ENCODE measurements at places on chromosomes 6 and 20.

DNA sequence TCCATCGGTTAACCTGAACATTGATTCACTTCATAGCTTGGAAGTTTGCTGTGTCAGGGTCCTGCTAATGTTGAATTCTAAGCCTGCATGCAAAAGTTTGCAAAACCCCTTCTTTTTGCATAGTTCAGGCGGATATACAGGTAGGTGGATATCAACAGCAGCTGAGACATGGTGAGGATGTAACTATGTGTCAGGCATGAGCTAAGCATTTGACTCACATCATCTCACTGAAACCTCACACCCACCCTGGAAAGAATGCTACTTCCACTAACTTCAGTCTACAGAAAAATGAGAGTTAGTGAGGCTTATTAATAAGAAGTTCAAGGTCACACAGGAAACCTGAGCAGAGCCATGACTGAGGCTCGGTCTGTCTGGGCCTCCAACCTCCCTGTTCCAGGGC is 276.9 kb downstream of the BMP7 start:
- DNase-seq: no peak

DNA sequence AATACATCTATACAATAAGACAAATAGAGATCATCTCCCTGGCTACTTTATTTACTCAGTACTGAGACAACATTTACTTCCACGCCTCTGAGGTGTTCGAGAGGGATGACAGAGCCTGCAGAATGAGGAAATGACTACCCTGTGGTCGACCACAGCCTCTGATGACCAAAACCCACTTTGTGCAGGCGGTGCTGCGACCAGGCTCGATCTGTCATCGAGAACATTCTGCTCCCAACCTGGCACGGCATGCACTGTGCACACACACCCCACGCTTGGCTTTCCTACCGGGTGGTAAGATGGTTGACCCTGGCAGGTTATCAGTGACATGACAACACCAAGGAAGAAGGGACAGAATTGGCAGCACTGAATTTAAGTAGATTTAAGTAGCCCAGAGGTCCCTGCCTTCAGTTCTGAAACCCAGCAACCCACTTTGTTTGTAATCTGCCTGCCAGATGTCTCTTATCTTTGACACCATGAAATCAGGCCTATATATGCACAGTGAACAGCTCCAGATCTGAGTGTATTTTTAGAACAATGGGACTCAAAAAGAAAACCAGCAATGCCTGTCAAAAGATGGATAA is 42.6 kb downstream of the TTI1 start:
- DNase-seq: no peak

DNA sequence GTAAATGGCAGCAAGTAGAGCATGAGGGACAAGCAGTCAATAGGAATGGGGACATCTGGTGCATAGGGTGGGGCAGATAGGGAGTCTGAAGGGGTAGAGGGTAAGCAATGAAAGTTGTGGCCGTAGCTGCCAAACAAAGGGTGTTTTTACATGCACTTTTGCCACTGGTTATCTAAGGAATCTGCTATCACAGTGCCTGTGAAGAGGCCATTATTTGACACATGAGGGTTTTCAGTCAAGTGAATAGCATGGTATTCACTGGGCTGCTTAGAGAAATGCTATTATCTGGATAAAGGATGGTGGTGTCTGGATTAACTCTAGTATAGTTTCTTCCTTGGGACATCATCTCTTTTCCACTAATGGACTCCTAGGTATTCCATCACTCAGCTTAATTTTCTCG is 118.2 kb downstream of the CARMIL1 start:
- DNase-seq: no peak

- no peak for DNase-seq
Observed at GRCh38 chr20:20608041-20608440, 104.4 kb downstream of the RALGAPA2 start.

DNA sequence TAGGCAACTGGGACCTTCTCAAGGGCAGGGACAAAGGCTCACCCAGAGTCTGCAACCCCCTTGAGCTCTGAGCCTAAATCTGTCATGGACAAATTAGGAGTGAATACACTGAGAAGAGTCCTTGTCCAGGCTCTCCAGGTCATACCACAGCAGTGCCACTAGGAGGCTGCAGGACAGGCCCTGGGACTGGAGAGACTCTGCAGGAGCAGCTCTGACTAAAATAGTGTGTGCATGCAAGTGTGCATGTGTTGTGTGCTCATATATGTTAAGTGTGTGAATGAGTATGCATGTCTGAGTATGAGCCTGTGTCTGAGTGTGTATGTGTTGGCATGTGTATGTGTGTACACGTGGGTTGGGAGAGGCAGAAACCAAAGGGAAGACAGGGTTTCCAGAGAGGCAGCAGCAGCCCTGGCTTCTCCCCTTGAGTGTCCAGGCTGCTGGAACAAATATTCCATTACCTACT is 27.1 kb downstream of the MRPL14 start:
- peak; percentile 44 for DNase-seq

DNA sequence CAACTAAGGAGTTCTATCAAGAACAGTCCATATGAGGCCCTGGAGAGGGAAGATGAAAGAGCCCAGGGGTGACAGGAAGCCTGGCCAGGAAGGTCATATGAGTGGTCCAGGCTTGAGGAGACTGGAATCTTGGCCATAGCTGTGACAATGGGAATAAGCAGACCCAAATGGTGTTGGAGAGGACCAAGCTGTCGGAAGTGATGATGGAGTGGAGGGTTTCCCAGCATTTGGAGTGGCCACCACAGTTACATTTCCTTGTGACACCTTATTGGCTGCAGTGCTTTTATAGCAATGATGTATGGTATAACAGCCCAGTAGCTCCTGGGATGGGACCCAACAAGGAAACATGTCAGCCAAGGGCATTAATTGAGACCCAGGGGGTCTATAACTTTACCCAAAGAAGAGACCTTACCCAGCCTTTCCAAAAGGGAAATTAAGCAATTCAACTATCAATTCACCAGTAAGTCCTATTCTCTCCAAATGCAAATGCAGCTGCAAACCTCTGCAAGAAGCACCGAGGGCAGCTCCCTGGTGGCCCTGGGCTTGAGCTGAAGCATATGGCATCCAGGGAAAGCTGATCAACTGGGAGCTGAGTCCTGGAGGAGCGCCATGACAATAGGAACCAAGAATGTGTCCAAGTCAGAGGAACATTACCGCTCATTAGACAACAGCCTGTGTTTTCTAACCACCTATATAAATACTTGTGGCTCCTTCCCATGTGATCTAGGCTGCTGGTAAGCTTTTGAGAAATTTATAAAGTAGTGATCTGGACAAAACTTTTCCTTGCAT is 219.4 kb downstream of the SOD2 start:
- no peak for DNase-seq

DNA sequence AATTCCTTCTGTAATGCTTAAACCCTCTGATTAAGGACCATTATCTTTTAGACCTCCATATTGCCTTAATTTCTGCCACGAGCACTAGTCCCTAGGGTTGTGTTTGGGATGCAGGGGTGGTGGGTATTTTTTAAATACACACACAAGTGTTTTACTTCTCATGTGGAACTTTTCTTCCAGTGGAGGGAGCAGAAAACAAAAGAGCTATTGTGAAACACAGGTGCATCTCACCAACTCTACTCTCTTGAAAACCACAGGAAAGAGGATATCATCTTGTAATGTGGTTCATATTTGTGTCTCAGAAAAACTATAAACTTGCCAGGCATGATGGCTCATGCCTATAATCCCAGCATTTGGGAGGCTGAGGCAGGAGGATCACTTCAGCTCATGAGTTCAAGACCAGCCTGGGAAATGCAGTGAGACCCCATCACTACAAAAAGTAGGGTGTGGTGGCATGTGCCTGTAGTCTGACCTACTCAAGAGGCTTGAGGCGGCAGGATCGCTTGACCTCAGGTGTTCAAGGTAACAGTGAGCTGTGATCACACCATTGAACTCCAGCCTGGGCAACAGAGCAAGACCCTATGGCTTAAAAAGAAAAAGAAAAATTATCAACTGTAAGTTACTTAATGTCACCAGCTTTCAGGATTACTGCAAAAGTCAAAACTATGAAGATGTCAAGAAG is 37.3 kb downstream of the MRS2 start:
- no peak for DNase-seq

DNA sequence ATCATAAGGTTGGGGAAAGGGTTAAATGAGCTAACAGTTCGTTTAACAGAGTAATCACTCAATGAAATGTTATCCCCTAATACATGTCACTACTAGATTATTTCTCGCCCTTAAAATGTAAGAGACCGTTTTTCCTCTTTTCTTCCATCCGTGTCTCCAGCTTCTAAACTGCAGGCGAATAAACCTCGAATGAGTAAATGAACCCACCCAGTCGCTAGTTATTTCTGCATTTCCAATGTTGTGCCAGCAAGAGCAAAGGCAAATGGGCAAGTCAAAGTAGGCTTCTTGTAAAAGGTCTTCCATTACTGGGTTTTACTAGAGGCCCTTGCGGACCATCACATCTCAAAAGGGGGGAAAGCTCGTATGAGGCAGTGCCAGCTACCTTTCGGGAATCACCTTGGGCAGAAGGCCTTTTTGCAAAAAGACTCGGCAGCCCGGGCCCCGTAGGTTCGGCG is 400 bp upstream of the SMAP1 start:
- no peak for DNase-seq

- DNase-seq: no peak
Observed at GRCh38 chr20:63123331-63123741, 92.6 kb downstream of the YTHDF1 start.

DNA sequence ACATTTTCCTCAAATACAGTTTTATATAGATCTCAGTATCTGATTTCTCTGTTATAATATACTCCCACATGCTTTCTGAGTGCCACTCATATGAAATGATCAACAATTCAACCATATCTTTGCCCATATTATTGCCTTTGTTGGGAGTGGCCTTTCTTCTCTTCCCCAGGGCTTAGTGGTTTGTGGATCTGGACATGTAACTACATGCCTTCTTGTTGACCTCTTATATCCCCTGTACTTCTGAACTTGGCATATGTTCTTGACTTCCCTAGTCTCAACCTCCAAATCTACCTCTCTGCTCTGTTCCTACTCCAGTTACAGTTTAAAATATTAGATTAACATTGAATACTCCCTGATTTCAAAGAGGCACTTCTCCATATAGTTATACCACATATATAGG is 34.3 kb upstream of the PRIM2 start:
- DNase-seq: no peak

GRCh38 chr6:149046822-149047246 is 270.7 kb upstream of the TAB2 start:
- no peak for DNase-seq

- DNase-seq: no peak
Observed at GRCh38 chr6:3900744-3901336, 51.7 kb downstream of the FAM50B start.

- DNase-seq: no peak
Observed at GRCh38 chr6:170025341-170025911, 265.5 kb downstream of the DLL1 start.

DNA sequence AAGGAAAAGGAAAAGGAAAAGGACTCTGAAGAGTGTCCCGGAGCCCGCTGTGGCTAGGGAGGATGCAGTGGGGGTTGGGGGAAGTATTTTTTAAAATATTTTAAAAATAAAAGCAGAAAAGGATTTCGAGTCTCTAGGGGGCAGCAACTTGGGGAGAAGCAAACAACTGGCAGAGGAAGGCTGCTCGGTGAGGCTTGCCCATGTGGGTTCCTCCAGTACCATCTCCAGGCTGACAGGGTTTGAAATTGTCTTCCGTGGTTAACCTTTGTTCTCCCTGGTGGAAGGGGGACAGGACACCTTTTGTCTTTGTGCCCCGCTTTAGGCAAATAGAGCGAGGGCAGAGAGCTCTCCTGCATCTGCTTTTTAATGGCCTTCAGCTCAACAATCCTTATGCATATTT is 60.4 kb upstream of the SNX9 start:
- DNase-seq: no peak

GRCh38 chr6:10331334-10331968 is 83.4 kb downstream of the TFAP2A start:
- DNase-seq: no peak

DNA sequence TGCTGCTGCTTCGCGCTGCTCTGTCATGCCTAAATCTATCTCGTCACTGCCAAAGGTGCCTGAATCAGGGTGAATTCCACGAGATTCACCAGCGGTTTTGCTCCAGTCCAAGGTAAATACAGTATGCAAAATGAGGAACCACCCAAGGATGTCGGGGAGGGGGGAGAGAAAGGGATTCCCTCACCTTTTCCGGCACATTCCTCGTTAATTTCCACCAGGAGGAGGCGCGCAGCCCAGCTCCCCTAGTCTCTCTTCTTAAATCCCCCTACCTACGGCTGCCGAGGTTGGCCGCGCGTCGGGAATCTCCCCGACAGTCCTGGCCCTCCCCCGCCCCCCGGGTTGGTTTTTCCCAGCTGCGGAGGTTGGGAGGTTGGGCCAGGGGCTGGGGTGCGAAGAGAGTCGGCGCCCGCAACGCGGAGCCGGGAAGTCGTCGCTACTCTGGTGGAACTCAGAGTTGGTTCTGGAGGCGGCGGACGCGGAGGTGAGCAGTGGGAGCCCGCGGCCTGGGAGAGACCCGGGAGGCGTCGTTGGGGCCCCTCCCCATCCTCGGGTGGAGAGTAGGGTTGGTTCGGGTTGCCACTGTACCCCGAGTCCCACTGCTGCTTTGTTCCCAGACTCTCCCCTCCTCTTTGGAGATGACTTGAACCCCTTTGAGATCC is at the start of gene TPBG:
TSS of gene TPBG (plus strand) at position 390 of the 659 bp plus-strand sequence. CDS start 1,145 bp downstream, outside the sequence.
- peak; percentile 69 for DNase-seq

GRCh38 chr20:5586720-5587119 is 163.5 kb upstream of the SHLD1 start:
- DNase-seq: no peak

- no peak for DNase-seq
Observed at GRCh38 chr6:135617222-135617621, 119.7 kb upstream of the AHI1 start.

GRCh38 chr20:56788041-56788670 is 159.1 kb downstream of the TFAP2C start:
- no peak for DNase-seq

DNA sequence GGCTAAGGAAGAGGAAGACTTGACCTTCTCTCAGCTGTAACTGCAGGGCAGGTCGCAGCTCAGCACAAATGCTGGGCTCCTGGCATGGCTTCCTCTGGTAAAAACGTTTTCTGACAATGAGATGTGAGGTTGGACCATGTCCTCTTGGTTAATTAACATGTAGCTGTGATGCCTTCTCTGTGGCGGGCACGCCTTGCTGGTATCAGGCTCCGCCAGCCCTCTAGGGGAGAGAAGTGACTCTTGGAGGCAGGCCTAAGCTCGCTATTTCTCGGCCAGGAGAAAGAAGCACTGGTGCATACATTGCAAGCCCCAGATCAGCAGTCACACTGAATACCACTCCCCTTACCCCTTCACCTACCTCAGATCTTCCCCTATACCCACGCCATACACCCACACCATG is 65.0 kb downstream of the QRSL1 start:
- DNase-seq: no peak

DNA sequence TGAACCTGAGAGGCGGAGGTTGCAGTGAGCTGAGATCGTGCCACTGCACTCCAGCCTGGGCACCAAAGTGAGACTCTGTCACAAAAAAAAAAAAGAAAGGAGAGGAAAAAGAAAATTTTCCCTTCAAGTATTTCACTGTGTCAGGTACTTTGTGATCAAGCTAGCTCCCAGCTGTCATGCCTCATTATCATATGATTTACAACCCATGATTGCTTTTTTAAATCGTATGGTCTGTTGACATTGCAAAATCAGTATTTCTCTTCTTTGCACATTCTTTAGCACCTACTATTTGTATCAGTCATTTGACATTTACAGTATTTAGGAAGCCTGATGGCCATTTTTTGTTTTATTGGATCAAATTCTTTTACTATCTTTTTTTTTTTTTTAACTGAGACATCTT is 22.4 kb downstream of the SASH1 start:
- DNase-seq: no peak

- no peak for DNase-seq
Observed at GRCh38 chr6:33205191-33206026, 954 bp downstream of the HSD17B8 start.
